ENCODE measurements at places on chromosomes 13 and 19.

GRCh38 chr19:48041877-48042580 is 1.9 kb downstream of the CABP5 start:
- DNase-seq = no peak

DNA sequence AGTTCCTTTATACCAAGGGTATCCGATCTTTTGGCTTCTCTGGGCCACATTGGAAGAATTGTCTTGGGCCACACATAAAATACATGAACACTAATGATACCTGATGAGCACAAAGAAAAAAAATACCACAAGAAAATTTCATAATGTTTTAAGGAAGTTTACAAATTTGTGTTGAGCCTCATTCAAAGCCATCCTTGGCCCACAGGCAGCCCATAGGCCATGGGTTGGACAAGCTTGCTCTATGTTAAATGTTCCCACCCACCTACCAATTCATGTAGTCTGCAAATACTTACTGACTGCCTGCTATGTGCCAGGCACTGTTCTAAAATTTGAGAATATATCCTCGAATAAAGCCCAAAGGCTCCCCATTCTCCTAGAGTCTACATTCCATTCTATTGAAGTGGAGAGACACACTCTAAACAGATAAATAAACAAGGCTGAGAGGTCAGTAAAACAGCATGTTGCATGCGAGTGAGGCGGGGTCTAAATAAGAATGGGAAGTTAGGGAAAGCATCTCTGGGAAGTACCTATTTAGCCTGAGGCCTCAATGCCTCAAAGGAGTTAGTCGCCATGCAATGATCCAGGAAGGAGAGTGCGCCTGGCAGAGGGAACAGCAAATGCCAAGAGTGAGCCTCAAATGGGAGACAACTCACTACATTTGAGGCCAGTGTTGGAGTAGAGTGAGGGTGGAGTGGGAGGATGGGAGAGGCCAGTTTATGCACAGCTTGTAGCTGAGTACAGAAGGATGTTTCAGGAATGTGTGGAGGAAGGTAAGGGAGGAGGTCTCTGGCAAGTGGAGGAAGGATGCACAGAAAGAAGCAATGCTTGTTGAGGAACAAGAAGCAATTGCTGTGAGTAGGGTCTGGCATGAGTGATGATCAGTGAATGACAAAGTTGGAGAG is 52.5 kb upstream of the CLDN10 start:
- DNase-seq = no peak

GRCh38 chr13:31540281-31540680 is 199.0 kb upstream of the RXFP2 start:
- no peak for DNase-seq

DNA sequence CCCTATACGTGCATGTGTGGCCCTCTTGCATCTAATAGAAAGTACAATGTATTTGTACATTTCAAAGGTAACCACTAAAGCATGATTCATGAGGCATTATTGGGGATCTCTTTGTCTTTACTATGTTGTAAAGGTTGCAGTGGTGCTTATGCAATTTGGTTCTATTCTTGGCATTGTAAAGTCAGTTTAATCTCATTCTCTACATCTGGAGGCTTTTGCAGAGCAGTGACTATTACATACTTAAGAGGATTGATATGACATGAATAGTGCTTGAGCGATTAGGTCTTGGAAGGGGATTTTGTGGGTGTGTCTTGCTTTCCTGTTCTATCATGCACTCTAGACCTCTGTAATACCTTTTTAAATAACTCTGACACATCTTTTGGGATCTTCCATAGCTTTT is 610.0 kb downstream of the EFNB2 start:
- no peak for DNase-seq

DNA sequence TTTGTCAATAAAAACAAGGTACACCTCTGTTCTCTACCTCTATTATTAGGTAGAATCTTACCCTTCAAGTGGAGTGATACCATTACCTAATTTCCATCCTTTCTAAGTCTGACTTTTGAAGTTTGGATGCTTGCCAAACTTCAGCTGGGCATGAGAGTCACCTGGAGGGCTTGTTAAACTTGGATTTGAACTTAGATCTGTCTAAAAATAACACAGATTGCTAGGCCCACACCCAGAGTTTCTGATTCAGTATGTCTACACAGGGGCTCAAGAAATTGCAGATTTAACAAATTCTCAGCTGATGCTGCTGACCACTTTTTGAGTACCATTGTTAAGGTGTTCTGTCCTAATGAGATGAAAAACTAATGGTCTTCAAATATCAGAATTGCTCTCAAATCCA is 512.2 kb downstream of the LMO7 start:
- DNase-seq = no peak

- DNase-seq = no peak
Measured at GRCh38 chr13:79668201-79668752, 187.3 kb downstream of the NDFIP2 start.

GRCh38 chr13:46355088-46355468 is 32.0 kb downstream of the RUBCNL start:
- no peak for DNase-seq

- DNase-seq = no peak
Measured at GRCh38 chr19:16343156-16343555, 18.5 kb downstream of the KLF2 start.
